ENCODE measurements at places on chromosomes 2 and 18.

GRCh38 chr18:63741769-63742168 lies 33.4 kb upstream of the SERPINB7 start:
- no peak for DNase-seq

DNA sequence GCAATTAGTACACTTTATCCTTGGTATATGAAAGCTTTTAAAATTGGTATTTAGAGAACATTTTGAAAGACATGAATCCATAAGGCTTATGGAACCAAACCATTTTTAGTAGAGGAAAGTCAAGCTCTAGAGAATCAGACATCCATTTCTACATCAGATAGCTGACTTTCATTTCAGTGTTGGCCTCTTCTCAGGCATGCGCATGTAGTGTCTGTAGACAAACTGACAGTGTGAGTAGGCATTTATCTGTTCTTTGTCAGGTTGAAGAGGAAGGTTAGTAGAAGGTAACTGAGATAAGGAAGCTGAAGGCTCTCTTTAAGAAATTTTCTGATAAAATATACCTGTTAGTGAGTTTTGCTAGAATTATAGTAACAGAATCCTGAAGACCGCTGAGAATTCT lies 221.9 kb upstream of the SIX3 start:
- DNase-seq, result no peak

DNA sequence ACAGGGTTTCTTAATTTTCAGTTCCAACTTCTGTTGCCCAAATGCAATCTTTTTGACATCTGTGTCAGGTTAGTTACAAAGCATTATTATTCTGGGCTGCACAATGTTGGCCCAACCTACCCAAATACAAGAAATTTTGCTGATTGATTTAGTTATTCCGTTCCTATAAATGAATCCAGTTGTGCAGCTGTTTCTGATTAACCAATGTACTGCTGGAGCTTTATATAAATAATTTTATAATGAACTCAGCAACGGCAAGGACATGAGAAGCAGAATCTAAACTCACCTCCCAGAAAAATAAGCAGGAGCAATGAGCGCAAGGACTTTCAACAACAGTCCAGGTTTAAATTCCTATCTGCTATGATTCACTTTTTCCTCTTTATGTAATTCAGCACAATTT lies 76.3 kb upstream of the WIPF1 start:
- no peak for DNase-seq

DNA sequence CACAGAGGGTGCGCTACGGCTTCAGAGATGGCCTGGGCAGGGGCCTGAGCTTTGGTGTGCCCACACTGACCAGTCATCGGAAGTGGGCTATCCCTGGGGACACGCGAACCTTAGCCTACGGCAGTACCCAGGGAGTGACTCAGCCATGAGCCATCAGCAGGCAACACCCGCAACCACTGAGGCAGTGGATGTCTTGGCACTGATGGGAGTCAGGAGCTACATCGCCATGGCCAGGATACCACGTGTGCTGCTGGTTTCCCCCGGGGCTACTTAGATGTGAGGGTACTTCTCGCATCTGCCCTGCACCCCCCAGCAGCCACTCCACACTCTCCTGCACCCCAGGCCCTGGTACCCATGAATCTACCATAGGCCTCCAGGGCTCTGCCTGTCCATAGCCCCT lies 12.8 kb upstream of the HPCAL1 start:
- DNase-seq, result no peak

DNA sequence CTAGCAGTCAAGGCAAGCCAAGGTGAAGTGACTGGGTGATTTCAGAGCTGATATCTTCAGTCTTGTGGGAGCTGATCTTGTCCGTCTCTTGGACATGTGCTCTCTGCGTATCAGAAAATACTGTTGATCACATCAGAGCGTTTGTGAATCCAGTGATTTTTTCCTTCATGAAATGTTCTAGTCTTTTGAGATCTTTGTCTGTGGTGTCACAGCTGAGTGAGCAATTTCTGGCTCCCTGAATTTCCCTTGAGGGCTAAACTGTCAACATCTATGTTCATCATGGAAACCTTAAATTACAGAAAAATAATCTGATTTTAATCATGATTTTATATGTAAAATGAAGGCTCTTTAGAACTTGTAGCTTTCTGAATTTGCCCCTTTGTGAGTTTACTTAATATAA lies 432.0 kb downstream of the CCDC85A start:
- no peak for DNase-seq

- no peak for DNase-seq
Measured at GRCh38 chr2:231606941-231607340, 14.3 kb downstream of the TEX44 start.

GRCh38 chr2:142724186-142724585 lies 153.3 kb upstream of the KYNU start:
- DNase-seq, result no peak

DNA sequence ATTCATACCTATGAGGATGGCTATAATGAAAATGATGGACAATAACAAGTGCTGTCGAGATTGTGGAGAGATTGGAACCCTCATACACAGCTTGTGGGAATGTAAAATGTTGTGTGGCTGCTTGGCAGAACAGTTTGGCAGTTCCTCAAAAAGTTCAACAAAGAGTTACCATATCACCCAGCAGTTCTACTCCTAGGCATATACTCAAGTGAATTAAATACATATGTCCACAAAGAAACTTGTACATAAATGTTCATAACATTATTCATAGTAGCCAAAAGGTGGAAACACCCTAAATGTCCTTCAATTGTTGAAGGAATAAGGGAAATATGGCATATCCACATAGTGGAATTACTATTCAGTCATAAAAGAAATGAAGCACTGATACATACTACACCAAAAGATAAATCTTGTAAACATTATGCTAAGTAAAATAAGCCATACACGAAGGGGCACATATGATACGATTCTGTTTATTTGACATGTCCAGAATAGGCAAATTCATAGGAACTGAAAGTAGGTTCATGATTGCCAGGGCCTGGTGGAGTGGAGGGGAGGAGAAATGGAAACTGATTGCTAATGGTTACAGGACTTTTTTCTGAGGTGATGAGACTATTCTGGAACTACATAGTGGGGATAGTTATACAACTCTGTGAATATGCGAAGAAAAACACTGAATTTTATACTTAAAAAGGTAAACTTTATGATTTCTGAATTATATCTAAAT lies 92.1 kb downstream of the ADAM23 start:
- no peak for DNase-seq

DNA sequence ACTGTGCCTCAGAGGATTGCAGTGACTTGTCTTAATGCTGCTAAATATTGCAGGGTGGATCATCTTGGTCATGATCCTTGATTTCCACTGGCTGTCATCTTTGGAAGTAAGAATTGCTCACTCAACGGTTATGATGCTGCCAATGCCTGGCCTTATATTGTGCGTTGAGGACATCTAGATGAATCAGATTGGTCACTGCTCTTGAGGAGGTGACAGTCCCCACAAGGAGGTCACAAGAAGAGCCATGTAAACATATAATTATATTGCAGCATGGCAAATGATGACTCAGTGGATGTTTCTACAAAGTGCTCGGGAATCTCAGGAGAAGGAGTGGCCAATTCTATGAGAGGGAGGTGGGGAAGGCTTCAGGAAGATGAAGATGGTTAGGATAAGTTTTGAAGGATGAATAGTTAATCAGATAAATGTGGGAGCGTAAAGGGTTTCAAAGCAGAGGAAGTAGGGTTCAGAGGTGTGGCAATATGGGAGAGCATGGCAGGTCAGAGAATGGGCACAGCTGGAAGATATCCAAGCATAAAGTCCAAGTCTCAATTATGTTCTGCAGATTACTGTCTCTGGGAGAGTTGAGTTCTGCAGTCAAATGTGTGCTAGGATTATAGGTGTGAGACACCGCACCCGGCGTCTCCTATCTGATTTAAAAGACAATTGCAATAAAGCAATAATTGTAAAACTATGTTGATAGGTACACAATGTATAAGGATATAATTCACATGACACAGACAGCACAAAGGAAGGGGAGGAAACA lies 21.3 kb upstream of the TMEM131 start:
- DNase-seq, result no peak

GRCh38 chr2:26942543-26943295 lies 27.7 kb upstream of the MAPRE3 start:
- DNase-seq, result peak; percentile 72

DNA sequence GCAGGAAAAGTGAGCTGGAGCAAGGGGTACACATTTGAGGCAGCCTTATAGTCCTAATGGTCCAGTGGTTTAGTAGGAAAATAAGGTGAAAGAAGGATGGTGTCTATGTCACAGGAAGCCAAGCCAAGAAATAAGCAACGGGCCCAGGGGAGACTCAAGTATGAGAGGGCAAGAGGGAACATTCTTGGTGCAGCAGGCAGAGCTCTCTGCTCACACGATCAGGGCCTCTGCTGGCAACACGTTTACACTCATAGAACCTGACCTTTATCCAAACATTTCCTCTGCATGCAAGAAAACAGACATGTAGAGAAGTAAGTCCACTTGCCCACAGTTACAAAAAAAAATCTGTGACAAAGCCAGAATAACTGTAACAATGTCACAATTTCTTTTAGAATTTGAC lies 32.6 kb upstream of the LRRC30 start:
- DNase-seq, result no peak

- no peak for DNase-seq
Measured at GRCh38 chr2:202689898-202690297, 55.1 kb downstream of the FAM117B start.

DNA sequence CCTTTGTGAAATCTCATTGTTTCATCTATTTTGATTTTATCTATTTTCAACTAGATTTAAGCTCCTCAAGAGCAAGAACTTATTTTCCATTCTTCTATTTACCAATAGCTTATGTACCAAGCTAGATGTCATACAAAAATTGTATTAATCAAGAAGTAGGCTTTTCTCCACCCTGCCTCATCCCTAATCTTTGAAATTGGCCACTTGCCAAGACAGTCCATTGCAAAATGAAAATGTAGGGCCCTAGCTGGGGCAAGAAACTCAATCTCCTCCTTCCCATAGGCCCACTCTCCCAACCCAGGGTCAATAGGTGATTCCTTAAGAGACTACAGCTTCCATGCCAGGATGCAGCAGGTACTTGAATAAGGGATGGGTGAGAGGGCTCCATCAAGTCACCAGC lies 39.3 kb upstream of the STPG4 start:
- DNase-seq, result no peak

DNA sequence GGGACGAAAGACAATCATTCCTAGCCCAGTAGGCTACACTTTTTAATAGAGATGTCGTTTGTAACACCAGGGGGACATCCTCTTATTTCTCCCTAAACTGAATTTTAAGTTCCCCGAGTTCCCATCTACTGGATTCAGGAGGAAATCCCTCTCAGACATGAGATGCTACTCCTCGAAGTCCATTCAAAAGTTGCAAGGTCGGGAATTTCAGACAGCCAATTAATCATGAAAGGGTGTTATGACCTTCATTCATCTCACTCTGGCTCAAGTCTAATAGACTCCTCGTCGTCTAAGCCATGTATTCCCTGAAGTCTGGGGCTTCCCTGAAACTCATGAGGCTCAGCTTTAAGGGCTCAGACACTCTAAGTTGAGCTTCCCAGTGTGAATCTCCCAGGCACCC lies 1.2 kb upstream of the DSC3 start:
- no peak for DNase-seq

DNA sequence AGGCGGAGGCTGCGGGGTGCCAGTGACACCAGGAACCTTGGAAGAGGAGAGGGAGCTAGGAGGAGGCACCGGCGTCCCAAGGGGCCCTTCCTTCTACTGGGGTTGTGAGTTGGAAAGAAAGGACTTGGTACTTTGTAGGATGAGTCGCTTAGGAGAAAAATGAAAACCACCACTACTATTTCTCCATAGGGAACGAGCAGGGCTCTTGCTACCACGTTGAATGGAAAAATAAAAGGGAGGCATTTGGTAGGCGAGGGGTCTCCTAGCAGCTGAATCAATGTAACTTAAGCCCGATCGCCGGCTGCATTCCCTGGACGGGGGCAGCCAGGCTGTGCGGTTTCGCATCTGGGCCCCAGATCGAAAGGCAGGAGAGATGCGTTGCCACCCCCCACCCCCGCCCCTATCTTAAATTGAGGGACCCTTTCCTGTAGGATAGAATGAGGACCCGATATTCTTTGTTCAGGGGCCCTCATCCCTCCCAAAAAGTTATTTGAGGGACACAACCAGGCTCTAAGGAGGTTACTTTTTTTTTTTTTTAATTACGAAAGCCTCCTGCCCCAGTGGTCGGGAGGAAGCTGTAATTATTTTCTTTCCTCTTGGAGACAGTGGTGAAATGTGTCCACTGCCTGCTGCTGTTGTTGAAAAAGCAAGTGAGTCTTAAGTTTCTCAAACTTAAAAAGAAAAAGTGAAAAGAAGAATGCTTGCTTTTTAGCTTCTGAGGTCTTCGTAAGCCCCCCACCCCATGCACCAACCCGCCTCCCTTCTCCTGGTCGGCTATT lies 1.3 kb downstream of the IGFBP2 start:
- DNase-seq, result no peak

GRCh38 chr18:46320928-46321711 lies 216.9 kb downstream of the HAUS1 start:
- no peak for DNase-seq

- DNase-seq, result no peak
Measured at GRCh38 chr2:32572030-32572429, 55.8 kb upstream of the TTC27 start.

DNA sequence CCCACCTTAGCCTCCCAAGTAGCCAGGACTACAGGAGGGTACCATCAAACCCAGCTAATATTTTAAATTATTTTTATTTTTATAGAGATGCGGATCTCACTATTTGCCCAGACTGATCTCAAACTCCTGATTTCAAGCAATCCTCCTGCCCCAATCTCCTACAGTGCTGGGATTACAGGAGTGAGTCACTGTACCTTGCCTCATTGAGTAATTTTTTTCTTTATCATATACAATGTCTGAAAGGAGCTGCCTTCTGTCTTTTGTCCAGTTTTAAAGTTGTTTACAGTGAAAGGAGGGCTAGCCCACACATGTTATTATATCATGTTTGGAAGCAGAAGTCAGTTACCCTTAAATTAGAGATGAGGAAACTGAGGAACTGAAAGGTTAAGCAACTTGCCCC lies 32.5 kb downstream of the PRKRA start:
- no peak for DNase-seq

DNA sequence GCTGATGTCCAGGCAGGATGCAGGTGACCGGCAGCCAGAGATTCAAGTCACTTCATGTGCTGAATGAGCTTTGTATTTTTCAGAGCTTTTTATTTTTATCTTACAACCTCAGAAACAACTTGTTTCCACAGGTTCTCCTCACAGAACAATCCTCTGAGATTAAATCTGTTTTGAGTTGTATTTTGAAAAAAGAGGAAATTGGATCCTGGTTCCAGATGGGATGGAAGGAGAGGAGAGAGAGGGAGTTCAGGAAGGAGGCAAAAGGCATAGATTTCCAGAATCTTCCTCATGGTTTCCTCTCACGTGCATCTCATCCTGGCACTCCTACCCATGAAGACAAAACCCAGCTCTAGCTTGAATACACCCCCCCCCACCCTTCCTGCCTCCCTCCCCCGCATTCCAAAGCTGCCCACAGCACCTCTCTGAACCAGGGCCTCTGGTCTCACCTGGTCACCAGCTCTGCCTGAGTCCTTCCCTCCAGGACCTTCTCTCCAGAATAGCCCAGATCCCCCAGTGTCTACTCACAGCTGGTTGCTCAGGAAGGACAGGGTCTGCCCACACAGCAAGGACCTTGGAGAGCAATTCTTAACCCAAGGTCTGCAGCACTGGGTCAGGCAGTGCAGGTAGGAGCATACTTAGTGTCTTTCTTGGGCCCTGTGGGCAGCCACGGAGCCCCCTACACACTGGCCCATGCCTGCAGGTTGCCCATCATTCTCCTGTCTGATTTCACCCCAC lies 104.7 kb downstream of the ZFP36L2 start:
- no peak for DNase-seq

Measured in stimulated activated naive CD8-positive, alpha-beta T cell treated with anti-CD3 and anti-CD28 coated beads, Interleukin-15, Interleukin-2, amounts not matched to agents 100 U/mL and 50 U/mL, for 24 hours (primary cell).